ENCODE measurements at places on chromosomes 11 and 22. TPM values are rescaled to one million over a fixed set of nuclear protein-coding genes. Genes with fewer than 3 reads are reported as not detected.

TMEM191C gene
- 0.31 TPM for total RNA-seq

HEPACAM gene
- 0.68 TPM for total RNA-seq

APOA5 gene
- total RNA-seq = not detected

C11orf52 gene
- 8.5 TPM for total RNA-seq

ANO5 gene
- 5.2 TPM for total RNA-seq

TLCD5 gene
- 5.6 TPM for total RNA-seq

KMT2A gene
- total RNA-seq = 106 TPM

MCAT gene
- total RNA-seq = 19.5 TPM

AQP11 gene
- 0.34 TPM for total RNA-seq

CRYAB gene
- total RNA-seq = 106 TPM

PRSS23 gene
- 27.8 TPM for total RNA-seq

TSSK2 gene
- total RNA-seq = not detected

TTC36 gene
- 0.60 TPM for total RNA-seq

CABP7 gene
- not detected for total RNA-seq

KCNJ11 gene
- total RNA-seq = 0.70 TPM

MPPED1 gene
- 0.78 TPM for total RNA-seq

INS gene
- total RNA-seq = not detected
